Stimulated activated CD4-positive, alpha-beta T cell treated with anti-CD3 and anti-CD28 coated beads, Interleukin-2, amount 100 ng/mL, for 4 hours (primary cell): ENCODE measurements at places on chromosomes 3 and 15.

DNA sequence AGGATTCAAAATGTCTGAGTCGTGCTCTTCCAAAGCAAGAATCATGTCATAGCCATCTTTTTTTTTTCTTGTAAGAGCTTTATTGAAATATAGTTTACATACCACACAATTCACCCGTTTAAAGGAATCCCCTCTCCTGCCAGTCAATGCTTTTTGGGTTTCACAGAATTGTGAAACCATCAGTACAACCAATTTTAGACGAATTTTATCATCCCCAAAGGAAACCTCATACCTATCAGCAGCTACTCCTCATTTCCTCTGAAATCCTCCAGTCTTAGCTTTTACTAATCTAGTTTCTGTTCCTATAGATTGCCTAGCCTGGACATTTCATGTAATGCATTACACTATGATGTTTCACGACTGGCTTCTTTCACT is 39.6 kb downstream of the ADIPOQ start:
- DNase-seq, result no peak

GRCh38 chr3:46854555-46854991 is 8.7 kb downstream of the MYL3 start:
- DNase-seq, result no peak

GRCh38 chr3:157746391-157746790 is 243.2 kb upstream of the VEPH1 start:
- DNase-seq, result no peak

GRCh38 chr3:176119826-176120225 is 1077.5 kb downstream of the TBL1XR1 start:
- DNase-seq, result no peak

DNA sequence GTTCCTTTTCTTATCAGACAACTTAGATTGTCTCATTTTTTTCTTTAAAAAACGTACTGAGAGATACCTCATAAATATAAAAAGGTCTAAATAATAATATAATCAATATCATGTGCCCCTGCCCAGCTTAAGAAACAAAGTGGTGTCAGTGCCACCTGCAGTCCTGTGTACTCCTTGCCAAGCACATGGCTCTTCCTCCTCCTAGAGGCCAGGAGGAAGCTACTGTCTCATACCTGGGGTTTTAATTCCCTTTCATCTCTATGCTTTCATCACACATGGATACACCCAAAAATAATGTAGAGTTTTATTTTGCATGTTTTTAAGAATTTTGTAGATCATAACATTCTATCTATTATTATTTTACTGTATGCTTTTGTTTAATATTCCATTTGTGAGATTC is 98.6 kb upstream of the C15orf61 start:
- DNase-seq, result no peak

DNA sequence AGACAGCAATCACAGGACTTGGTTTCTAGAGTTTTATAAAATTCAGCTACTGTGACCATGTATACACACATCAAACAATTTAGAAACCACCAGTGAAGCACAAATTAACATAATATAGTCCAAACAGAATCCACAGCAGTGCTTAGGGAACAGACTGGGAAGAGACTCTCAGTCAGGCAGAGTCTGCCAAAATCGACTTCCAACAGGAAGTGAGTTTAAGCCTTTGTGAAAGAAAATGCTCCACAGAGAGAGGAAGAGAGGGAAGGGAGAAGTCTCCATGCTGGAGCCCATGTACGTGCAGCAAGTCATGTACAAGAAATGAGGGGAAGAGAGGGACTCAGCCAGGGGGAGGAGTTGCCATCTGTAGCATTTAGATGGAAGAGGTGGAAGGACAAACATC is 172.6 kb downstream of the IL5RA start:
- DNase-seq, result no peak

DNA sequence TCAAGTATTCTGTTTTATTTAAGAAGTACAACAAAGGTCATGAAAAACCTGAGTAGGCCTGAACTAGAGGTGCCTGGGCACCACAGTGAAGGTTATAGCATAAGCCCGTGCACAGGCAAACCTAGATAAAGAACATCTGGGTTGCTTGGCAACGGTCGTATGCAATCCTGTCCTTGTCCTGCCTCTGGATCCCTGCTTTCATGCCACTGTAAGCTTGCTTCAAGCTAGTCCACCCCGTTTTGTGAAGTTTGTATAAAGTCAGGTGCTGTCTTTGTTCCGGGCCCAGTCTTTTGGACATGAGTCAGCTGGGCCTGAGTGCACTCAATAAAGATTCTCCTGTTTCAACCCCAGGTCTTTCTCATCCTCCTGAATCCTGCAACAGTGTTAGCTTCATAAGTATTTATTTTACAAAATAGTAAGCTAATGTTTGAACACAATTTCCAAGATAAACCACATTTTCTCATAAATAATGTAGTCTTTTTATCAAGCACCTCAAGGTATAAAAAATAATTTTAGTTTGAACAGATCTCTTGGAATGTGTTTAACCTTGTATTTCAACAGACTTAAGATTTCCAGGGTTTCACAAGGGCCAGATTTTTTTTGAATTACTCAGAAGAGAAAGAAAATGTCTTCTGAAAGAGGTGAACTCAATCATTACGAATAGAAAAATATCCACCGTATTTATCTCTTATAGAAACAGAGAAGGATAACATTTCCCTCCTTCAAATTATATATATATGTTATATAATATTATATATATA is 14.3 kb upstream of the SLC9C1 start:
- DNase-seq, result no peak
